ENCODE measurements at places on chromosomes 12 and 14.

DNA sequence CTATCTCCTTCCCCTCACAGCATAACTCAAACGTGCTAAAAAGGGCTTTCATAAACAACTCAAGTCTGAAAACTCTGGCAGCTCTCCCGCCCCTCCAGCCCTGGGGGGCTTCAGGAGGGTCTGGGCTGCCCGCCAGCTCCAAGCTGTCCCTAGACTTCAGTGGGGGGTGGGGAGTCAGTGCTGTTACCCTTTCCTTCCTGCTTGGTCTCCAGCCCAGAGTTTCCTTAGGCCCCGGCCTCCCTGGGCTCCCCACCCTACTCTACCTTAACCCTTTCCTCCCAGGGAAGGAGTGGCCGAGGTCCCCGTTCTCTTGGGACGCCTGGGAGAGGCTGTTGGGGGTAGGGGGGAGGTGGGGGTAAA is 530 bp upstream of the NYNRIN start:
- no peak for DNase-seq

GRCh38 chr12:45458854-45459807 is 243.2 kb downstream of the ANO6 start:
- no peak for DNase-seq

DNA sequence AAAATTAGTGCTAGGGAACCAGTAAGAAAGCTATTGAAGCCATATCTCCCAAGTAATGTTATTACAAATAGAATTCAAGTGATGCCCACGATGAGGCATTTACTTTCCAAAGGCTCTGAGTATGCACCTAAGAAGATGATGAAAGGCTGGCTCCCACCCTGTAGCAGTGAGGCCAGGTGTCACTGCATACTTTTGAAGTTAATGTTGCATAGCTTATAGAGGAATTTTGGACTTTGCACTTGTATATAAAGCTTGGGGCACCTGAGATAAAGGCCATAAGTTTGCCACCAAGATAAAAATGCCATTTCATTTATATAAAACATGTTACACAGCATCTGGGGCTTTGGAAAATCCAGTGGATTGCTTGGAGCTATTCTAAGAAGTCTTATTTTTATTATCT is 96.2 kb downstream of the PTPRB start:
- no peak for DNase-seq

DNA sequence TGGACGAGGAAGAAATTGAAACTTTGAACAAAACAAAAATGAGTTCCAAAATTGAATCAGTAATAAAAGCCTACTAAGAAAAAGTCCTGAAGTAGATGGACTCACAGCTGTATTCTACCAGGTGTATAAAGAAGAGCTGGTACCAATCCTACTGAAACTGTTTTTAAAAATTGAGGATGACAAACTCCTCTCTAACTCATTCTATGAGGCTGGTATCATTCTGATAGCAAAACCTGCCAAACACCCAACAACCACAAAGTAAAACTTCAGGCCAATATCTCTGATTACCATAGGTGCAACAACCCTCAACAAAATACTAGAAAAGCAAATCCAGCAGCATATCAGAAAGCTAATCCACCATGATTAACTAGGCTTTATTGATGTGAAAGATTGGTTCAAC is 33.9 kb upstream of the LDHB start:
- DNase-seq = no peak

GRCh38 chr12:5096241-5096924 is 52.7 kb downstream of the KCNA5 start:
- DNase-seq = no peak

DNA sequence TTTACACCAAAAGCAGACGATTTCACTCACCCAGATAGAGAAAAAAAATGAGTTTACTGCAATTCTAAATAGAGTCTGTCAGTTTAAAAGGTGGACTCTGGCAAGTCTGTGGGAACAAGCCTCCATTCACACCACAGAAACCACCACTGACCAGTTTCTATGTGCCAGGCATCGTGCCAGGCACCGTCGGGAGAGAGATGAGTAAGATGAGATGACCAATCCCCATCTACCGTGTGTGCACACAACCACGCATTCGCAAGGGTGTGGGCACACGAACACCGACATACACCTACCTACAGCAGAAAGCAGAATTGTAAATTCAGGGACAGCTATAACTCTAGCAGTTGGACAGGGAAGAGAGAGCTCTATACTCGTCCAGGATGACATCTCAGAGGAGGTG is 58.3 kb downstream of the PRIMA1 start:
- DNase-seq = no peak

GRCh38 chr12:87086118-87086891 is 830.1 kb upstream of the MGAT4C start:
- no peak for DNase-seq

DNA sequence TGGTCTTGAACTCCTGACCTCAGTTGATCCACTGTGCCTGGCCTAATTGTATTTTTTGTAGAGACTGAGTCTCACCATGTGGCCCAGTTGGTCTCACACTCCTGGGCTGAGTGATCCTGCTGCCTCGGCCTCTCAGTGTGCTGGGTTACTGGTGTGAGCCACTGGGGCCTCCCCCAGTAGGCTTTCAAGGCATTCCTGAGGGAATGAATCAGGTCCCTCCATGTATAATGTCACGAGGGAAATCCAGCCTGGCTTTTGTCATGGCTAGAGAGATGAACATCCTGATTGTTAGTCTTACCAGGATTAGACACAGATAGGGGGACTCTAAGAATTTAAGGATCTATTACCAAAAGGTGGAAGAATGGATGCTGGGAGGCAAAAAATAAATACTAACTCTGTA is 51.9 kb downstream of the CPSF2 start:
- DNase-seq = no peak

- no peak for DNase-seq
These were observed 312.4 kb upstream of the TBX3 start for GRCh38 chr12:114996382-114996781.

DNA sequence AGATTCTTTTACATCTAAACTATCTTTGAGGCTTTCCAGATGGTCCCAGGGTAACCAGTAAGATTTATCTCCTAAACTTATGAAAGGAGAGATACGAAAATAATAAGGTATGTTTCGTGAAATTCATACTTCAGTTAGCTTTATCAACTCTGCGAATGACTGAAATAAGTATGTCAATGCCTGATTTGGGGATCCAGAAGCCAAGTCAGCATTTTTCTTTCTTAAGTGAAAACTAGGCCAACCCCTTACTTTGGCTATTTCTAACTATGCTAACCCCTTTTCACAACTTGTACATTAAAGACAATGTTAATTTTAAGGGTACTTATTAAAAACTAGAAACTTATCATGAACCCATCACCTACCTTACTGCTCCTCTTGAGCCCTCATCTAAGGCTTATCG is 26.9 kb upstream of the NID2 start:
- DNase-seq = no peak

DNA sequence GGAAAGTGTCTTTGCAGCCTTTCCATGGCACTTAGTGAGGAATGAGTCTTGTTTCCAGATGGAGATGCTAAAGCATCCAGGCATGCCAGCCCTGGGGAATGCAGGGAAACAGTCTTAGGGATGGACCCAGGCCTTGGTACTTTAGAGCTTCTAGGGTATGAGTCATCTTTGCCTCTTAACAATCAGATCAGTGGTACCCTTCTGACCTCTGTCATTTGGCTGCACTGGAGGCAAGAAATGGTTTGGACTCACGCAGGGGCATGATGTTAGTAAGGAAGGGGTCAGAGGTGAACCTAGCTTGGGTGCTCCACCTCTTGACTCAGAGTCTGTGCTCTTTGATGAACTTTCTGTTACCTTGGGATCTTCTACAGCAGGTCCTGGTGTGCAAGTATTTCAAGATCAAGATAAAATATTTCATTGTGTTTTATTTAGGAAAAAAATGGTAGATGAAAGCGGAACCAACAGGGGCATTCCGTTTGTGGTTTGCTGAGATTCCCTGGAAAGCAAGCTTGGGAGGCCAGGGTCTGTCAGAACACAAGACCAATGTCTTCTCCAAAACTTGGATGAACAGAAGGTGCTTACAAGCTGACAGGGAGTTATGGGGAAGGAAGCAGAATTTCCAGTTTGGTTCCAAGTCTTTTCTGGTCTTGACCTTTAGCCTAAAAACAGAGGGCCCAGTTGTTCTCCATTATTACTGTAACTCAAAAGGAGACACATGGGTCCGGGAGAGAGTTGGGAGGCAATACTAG is 216.2 kb downstream of the ZFP36L1 start:
- DNase-seq = no peak

DNA sequence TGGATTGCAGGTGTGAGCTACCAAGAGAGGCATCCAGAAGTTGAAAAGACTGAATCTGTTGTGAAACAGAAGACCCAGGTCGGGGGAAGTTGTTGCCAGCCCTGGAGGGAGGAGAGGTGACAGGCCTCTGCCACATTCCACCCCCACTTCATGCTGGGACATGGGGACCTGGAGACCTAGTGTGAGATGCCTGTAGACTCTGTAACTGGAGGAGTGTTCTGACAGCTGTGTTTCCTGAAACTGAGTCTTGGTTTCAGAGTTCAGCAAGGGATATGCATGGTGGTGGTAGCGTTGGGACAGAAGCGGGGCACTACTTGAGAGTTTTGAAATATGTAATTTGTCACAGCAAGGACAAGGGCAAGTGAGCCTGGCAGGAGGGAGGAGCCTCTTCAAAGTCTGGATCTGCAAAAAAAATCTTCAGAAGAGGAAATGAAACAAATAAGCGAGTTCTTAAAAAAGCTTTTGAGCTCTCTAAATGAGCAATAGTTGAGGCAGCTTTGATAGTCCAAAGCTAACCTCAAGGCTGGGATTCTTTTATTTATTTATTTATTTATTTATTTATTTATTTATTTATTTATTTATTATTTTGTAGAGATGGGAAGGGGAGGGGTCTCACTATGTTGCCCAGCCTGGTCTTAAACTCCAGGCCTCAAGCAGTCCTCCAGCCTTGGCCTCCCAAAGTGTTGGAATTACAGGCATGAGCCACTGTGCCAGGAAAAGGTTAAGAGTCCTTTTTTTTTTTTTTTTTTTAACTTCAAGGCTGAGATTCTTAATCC is 58.9 kb upstream of the EEA1 start:
- DNase-seq = no peak

GRCh38 chr14:68506645-68507419 is 286.0 kb downstream of the ZFP36L1 start:
- DNase-seq = no peak

GRCh38 chr12:91142221-91142631 is 30.9 kb upstream of the LUM start:
- DNase-seq = no peak

- DNase-seq = no peak
These were observed 558.6 kb downstream of the DIO2 start for GRCh38 chr14:79652513-79653307.

GRCh38 chr12:111570084-111570961 is 28.8 kb downstream of the ATXN2 start:
- no peak for DNase-seq

GRCh38 chr12:85369365-85370154 is 89.5 kb downstream of the ALX1 start:
- DNase-seq = no peak
